ENCODE measurements at places on chromosomes 12 and 14.

DNA sequence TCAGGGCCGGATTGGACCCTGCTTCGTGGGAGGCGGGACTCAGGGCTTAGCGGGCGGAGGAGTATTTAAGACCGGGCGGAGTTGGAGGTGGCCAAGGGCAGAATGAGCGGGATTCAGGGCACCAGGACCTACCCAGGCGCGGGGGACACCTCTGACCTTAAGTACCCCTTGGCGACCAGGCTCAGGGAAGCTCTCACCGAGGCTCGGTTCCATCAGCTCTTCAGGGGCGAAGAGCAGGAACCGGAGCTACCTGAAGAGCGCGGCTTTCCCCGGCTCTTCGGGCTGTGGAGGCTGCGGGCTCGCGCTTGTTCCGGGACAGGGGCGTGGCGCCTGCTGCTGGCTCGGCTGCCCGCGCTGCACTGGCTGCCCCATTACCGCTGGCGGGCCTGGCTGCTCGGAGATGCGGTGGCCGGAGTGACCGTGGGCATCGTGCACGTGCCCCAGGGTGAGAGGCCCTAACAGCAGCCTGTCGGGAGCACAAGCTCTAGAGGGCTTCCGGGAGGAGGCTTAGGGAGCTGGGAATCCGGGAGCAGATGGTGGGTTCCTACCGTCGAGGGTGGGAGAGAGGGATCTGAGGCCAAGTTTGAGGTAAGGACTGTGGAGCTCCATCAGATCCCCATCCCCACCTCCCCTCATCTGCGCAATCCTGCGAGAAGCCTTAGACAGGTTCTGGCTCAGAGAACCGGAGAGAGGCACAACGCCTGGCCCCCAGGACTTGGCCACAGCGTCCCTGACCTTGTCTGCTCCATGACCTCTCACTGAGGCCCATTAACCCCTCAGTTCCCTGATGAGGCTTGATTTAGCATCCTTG, 8.4 kb downstream of the ARHGEF25 start:
- no peak for DNase-seq

DNA sequence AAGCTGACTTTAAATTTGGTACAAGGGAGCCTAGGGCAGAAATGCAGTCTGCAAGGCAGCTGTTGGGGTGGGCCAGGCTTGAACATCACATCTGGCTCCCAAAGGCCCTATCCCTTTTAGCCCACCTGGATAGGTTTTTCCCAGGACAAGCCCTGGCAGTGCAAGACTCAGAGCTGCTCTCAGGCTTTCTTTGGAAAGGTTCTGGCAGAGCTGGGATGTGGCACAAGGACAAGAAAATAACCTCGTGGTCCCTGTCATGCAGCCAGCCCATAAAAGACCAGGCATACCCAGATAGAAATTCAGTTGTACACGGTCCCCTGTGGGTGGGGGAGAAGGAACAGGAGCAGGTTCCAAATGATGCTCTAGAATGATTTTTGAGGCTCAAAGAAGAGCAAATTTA, 206.9 kb downstream of the TTC7B start:
- no peak for DNase-seq

- DNase-seq = no peak
Observed at GRCh38 chr12:82407481-82407880, 49.2 kb downstream of the METTL25 start.

- no peak for DNase-seq
Observed at GRCh38 chr14:90990141-90990540, 70.3 kb downstream of the RPS6KA5 start.

- DNase-seq = no peak
Observed at GRCh38 chr12:39490500-39491282, 47.8 kb upstream of the KIF21A start.

- no peak for DNase-seq
Observed at GRCh38 chr12:44842669-44843068, 33.4 kb downstream of the NELL2 start.

DNA sequence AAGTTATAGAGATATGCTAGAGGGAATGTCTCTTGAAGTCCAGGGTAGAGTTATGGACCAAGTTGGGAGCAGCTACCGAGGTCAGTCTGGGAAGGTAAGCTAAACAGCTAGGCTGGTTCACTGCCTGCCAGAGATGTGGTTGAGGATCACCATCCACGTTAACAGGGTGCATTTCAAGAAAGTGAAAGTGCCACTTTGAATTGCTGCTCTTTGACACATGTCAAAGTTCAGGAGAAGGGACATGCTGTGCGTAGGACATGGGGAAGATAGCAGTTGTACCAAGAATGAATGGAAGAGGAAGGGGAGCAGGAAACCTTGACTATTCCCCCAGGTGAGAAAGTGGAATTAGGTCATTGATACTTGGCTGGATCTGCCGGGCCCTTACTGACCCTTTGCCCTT, 49.5 kb downstream of the MAX start:
- DNase-seq = no peak
